ENCODE measurements at places on chromosomes 2 and 18. TPM values are rescaled to one million over a fixed set of nuclear protein-coding genes. Genes with fewer than 3 reads are reported as not detected.

The DNAH6 gene
- total RNA-seq, result 2.4 TPM

The EGR4 gene
- not detected for total RNA-seq

GRCh38 chr2:69567909-69568300, 75.6 kb downstream of the AAK1 start:
- DNase-seq, result no peak
- H3K36me3 ChIP-seq, result no peaks in the 10 kb centered on the region
- H3K4me3 ChIP-seq, result no peak overlapping the region
- H3K27me3 ChIP-seq, result no peaks in the 10 kb centered on the region

GRCh38 chr2:24403832-24404212, 43.5 kb upstream of the ITSN2 start:
- H3K36me3 ChIP-seq, result no peaks in the 10 kb centered on the region
- no peaks in the 10 kb centered on the region for H3K4me1 ChIP-seq

DNA sequence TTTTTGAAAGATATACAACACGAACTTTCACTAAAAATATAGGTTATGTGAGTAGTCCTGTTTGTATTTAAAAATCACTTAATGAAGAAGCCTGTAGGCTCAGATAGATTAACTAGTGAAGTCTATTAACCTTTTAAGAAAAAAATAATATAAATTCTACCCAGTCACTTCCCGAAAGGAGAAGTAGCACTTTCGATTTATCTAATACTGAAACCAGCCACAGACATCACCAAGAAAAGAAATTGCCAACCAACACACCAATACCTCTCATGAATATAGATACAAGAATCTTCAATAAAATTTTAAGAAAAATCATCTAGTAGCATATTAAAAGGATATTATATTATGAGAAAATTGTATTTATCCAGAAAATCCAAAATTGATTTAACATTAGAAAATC, 160.5 kb downstream of the GALNT13 start:
- no peaks in the 10 kb centered on the region for H3K4me1 ChIP-seq
- H3K4me3 ChIP-seq, result no peak overlapping the region
- H3K36me3 ChIP-seq, result no peaks in the 10 kb centered on the region
- H3K27me3 ChIP-seq, result no peaks in the 10 kb centered on the region
- H3K27ac ChIP-seq, result no peak overlapping the region
- DNase-seq, result no peak

Data from uterus (tissue), 4 donors.